ENCODE measurements at places on chromosomes 6 and 20.

DNA sequence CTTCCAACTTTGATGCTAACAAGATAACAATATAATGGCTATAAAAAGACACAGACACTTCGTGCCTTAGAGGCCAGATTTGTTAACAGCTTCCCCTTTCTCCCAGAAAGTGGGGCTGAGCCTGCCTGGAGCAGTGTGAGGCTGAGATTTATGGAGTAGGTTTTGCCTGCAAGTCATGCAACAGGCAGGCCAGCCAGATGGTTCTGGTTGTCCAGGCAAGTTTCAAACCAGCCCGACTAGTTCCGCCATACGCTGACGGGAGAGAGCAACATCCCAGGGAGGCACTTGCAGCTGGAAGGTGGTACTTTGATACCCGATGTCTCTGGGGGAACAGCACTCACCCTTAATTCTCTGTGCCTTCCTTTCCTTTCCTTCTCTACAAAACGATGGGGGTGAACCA, 81.3 kb upstream of the NAA20 start:
- no peak for DNase-seq

DNA sequence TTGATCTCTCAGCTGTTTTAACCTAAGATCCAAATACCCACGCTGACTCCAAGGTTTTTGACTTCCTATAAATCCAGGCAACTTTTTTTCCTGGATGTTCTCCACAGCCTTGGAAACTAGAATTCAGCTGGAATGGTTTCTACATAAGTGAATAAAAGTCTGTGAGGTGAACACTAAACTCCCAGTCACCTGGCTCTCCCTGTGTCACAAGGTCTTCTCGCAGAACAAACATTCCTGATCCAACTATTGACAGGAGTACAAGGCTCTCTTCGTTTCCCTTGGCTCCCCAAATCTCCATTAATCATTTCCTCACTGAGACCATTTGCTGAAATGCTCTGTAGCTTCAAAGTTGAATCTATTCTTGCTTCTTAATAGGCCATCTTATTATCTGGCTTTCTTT, 265.7 kb downstream of the ADGRG6 start:
- DNase-seq = no peak

GRCh38 chr20:47479506-47479905, 22.2 kb upstream of the NCOA3 start:
- no peak for DNase-seq

GRCh38 chr6:110415086-110415916, at the start of gene DDO:
Gene DDO (minus strand): TSS chr6:110415575. CDS start chr6:110413462, 2,113 bp downstream.
- DNase-seq = no peak

DNA sequence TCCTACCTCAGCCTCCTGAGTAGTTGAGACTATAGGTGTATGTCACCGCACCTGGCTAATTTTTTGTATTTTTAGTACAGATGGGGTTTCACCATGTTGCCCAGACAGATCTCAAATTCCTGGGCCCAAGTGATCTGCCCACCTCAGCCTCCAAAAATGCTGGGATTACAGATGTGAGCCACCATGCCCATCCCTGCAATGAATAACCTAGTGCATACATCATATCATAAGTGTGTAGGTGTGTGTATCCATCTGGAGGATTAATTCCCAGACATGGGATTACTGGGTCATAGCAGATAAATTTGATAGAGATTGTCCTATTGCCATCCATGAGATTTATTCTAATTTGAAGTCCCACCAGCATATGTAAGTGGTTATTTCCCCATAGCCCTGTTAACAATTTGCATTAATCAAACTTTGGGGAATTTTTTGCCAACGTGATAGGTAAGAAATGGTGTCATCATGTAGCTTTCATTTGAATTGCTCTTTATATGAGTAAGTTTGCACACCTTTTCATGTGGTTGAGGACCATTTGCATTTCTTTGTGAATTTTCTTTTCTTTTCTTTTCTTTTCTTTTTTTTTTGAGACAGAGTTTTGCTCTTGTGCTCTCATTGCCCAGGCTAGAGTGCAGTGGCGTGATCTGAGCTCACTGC, 29.9 kb upstream of the BACH2 start:
- DNase-seq = no peak

DNA sequence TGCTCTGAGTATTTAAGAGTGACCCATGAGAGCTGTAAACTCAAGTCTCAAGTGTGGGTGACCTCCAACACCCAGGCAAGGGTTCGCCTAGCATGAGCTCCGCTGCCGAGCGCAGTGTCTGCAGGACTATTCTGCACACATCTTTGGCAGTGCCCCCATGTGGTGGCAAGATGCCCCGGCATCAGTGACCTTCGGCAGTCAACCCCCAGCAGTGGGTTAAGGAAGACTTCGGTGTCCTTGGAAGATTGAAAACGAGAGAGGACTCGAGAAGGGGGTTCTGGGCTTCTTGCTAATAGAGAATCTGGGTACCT, 43.1 kb downstream of the RBM38 start:
- no peak for DNase-seq

DNA sequence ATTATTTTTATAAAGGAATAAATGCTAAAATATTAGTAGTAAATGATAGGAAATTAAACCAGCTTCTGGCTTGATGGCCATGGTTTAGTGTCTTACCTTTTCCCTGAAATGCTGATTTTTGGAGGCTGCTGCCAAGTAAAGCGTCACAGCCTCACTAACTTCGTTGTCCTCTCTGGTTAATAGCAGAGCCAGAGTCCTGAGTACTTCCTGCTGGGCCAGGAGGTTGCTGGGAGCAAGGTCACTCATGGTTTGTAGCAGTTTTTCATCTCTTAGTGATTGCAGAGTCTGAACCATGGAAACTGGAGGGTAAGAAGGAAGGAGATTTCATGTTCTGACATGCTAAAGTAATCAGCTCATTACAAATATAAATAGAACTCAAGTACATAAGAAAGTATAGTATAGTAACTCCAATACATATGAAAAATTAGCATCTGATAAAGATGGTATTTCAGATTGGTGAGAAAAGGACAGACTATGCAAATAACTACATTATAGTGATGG, 26.5 kb upstream of the ARMH2 start:
- DNase-seq = no peak

- DNase-seq = no peak
These were observed 217.2 kb downstream of the IBTK start for GRCh38 chr6:82030301-82030700.

GRCh38 chr20:60535211-60535610, 577.0 kb downstream of the CDH26 start:
- DNase-seq = no peak

- no peak for DNase-seq
These were observed 105.2 kb downstream of the NFATC2 start for GRCh38 chr20:51437182-51437924.
